SK-N-MC (cell line): ENCODE measurements at places on chromosomes 4 and X.
A peak's percentile ranks its signal among the peaks of the same experiment; 100 is the strongest.

- no peak for DNase-seq
Measured at GRCh38 chrX:151825007-151825406, 87.7 kb upstream of the MAGEA4 start.

DNA sequence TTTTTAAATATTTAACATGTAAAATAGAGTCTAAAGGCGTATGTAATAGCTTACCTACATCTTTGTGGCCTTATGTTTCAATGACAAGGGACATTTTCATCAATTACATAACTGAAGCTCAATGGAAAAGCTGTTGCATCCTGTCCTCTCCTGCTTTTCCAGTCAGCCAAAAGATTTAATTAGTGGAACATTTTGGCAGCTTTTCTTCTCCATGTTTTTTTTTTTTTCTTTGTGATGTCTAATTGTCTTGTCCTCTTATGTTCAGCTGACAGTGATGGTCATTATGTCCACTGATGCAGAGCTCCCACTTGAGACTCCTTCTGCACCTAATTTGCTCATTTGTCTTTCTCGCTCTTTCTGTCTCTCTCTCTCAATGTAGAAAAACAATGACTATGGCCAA, 422.2 kb downstream of the GABRG1 start:
- no peak for DNase-seq

DNA sequence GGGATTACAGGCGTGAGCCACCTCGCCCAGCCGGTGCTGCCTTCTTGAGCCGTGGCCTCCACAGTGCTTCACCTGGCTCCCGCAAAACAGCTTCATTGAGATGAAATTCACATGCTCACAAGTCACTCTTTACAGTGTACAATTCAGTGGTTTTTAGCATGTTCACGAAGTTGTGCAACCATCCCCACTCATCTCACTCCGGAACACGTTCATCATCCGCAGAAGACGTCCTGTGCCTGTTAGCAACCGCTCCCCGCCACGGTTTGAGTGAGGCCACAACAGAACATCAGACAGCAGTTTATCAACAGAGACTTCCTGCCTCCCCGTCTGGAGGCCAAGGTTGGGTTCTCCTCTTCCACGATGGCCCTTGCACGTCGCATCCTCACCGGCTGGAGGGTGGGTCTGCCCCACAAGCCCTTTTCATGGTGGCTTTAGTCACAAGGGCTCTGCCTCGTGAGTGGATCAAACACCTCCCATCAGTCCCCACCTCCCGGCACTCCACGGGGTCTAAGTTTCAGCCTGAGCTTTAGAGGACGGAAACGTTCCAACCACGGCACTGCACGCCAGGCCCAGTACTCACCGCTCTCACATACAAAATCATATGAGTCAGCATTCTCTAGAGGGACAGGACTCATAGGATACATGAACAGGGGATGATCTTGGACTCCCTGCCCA, 29.6 kb upstream of the SPON2 start:
- DNase-seq: no peak

GRCh38 chrX:94216738-94217137, 542.7 kb downstream of the FAM133A start:
- DNase-seq: no peak

DNA sequence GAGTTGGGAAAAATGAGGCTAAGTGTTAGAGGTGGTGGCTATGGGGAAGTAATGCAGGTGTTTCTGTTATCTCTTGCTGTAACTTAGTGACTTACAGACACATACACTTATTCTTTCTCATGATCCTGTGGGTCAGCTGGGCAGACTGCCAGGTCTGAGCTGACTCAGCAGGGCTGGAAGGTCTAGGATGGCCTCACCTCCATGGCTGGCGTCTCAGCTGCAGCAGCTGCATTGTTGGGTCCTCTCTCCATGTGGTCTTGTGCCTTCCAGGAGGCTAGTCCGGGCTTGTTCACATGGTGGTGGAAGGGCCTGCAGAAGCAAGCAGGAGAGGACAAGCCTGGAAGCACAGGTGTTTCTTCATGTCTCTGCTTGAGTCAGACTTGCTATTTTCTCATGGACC, 172.7 kb downstream of the NHS start:
- DNase-seq: no peak

DNA sequence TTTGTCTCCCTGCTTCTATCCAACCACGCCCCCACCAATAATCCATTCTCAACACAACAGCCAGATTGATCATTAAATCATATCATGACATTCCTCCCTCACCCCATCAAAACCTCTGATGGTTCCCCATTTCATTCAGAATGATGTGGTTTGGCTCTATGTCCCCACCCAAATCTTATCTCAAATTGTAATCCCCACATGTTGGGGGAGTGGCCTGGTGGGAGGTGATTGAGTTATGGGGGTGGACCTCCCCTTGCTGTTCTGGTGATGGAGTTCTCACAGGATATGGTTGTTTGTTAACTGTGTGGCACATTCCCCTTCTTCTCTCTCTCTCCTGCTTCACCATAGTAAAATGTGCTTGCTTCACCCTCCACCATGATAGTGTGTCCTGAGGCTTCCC, 23.3 kb downstream of the TRMT2B start:
- DNase-seq: no peak

GRCh38 chr4:81257816-81258215, 42.8 kb upstream of the PRKG2 start:
- no peak for DNase-seq

- no peak for DNase-seq
Measured at GRCh38 chr4:23038626-23039491, 346.1 kb downstream of the GBA3 start.

DNA sequence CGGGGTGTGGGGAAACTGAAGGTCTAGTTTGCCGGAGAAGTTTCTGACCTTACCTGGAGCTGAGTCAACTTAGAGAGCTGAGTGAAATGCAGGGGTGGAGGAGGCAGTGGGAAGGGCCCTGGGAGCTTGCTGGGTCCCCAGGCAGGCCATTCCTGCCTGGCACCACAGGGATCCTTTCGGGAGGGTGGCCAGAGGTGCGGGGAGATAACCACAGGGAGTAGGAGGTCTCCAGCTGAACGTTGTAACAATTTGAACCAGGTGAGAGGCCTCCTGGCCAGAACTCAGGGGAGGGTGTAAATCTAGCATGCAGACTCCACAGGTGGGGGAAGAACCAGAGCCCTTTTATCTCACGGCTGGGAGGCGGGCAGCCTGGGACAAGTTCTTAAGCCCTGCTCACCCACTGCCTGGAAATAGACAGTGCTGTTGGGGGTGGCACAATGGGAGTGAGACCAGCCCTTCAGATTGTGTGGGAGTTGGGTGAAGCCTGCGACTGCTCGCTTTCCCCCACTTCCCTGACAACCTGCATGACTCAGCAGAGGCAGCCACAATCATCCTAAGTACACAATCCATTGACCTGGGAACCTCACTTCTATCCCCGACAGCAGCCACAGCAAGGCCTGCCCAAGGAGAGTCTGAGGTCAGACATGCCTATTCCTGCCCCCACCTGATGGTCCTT, 247.4 kb downstream of the ADGRA3 start:
- DNase-seq: no peak

DNA sequence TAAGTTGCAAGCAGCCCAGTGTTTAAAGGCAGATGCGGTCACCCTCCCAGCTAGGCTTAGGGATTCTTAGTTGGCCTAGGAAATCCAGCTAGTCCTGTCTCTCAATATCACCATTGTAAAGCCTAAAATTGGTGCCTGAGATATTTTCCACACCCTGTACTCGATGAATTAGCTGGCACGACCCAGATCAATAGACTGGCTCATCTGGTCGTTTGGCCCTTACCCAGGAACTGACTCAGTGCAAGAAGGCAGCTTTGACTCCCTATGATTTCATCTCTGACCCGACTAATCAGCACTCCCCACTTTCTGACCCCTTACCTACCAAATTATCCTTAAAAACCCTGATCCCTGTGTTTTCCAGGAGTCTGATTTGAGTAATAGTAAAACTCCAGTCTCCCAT, 384.9 kb upstream of the SLC7A11 start:
- DNase-seq: no peak

GRCh38 chrX:20026278-20026677, 35.4 kb upstream of the BCLAF3 start:
- no peak for DNase-seq

- peak; percentile 81 for DNase-seq
Measured at GRCh38 chr4:177448850-177449249, 6.6 kb upstream of the AGA start.

- DNase-seq: peak; percentile 85
Measured at GRCh38 chrX:78650906-78651437, 8.2 kb downstream of the RTL3 start.

DNA sequence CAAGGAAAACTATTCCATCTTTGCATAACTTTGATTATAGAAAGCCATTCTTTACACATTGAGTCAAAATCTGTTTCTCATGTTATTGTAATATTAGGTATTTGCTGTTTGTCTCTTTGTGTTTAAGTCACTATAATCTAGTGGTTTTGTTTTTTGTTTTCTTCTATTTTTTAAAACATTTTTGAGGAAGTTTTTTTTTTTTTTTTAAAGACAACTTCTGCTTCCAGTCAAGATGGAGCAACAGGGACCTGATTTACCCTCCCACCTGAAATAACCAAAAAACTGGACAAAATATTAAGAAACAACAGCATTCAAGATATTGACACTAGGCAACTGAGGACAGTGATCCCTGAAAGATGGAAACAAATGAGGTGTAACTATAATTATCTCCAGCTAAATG, 18.4 kb upstream of the NSUN7 start:
- DNase-seq: no peak

DNA sequence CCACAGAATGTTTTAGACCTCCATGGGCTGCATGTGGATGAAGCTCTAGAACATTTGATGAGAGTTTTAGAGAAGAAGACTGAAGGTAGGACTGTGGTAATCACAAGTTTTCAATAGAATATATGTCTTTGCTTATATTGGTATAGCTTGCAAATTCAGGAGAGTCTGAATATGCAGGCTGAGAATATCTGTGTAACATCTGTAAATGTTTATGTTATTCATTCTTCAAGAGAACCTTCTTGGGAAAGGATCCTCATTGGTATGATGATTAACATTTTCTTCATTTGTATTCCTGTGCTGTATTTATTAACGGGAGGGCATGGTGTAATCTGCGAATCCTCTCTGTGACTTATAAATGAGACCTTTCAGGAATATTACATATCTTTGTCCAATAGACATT, 52.1 kb upstream of the RHOH start:
- no peak for DNase-seq

- no peak for DNase-seq
Measured at GRCh38 chr4:127829014-127829413, 46.9 kb downstream of the HSPA4L start.

GRCh38 chr4:108117418-108118182, 51.1 kb downstream of the LEF1 start:
- no peak for DNase-seq

DNA sequence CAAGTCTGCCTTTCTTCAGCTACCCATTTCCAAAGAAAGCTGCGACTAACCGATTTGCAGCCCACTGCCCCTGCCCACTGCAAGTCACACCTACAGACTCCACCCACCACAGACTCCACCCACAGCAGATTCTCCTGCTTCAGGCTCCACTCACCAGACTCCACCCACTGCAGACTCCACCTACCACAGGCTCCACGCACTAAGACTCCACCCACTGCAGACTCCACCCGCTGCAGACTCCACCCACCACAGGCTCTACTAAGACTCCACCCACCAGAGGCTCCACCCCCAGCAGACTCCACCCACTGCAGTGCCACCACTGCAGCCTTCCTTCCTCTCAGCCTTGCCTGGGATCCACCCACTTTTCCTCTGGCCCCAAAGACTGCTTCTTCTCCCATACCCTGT, 41.3 kb downstream of the ABLIM2 start:
- no peak for DNase-seq

DNA sequence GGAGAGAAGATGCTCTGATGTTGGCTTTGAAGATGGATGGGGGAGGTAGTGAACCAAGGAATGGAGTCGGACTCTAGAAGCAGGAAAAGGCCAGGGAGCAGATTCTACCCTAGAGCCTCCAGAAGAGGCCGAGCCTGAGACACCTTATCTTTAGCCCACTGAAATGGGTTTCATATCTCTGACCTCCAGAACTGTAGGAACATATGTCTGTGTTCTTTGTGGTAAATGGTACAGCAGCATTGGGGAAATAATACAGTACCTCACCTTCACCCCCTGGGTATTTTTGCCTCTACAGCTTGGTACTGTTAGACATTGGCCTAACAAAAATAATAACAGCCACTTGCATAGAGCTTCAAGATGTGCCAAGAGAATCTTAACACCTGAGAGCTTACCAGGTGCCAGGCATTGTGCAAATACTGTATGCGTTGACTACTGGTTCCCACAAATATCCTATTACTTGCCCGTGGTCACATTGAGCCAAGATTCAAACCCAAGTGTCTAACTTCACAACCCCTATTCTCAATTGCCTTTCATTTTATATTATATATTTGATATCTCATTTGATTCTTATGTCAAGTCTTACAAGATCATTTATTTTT, 57.0 kb upstream of the PGM2 start:
- no peak for DNase-seq

DNA sequence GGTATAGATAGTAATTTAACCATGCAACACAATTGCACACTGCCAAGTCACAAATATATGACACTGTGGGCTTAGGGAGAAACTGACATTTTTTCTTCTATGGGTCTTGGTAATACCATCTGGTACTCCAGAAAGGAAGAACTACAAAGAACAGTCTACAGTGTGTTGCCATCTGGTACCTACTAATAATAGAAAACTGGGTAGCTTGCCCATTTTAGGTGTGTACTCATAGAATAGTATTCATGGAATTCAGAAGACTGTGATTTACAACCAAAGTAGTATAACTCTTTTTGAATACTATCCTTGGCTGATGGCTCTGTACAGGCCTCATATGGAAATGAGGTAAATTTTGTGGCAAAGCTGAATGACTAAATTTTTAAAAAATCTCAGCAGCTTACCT, 132.6 kb upstream of the RPS6KA6 start:
- no peak for DNase-seq

DNA sequence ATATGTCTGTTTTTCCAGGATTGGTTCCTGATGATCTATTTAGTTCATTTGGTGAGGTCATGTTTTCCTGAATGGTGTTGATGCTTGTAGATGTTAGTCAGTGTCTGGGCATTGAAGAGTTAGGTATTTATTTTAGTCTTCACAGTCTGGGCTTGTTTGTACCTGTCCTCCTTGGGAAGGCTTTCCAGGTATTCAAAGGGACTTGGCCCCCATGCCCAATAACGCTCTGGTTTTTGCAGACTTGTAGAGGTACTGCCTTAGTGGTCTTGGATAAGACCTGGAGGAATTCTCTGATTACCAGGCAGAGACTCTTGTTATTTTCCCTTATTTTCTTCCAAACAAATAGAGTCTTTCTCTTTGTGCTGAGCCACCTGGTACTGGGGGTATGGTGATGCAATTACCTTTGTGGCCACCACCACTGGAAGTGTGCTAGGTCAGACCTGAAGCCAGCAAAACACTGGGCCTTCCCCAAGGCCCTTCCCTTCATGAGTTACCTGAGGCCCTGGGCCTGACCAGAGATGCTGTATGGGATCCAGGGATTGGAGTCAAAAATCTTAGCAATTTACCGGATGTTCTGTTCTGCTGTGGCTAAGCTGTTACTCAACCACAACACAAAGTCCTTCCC, 63.3 kb upstream of the RXFP1 start:
- no peak for DNase-seq
